Activated naive CD4-positive, alpha-beta T cell (primary cell): ENCODE measurements at places on chromosomes 3 and 15.

DNA sequence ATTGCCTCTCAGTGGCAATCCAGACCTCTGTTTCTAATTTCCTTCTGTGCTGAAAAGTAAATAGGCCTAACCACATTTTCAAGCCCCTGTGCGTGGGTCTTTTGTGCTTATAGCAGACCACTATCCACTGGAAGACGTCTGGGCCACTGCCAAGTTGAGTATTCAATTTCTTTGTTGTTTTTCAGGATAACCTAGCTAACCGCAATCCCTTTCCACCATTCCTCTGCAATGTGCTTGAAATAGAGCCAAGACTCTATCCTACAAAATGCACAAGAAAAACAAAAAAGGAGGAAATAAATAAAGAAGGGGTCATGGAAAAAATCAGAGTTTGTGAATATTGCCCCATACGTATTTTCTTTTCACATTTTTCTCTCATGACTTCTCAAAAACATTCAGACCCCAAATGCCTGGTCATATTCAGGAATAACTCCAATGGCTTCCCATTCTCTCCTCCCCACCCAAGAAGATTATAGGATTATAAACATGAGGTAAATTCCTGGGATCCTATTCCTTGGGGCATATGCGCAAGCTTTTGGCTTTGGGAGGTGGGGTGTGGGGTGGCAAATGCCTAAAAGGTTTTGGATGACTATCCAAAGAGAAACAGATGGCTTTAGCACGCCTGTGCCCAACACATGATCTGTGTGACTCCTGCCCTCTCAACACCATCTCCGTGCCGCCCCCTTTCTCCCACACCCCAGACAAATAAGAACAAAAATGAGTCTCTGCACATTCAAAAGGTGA, 217.9 kb upstream of the THBS1 start:
- DNase-seq = no peak

GRCh38 chr3:102025606-102026270, 176.4 kb downstream of the NFKBIZ start:
- no peak for DNase-seq

- DNase-seq = no peak
Observed at GRCh38 chr3:116966649-116967048, 257.1 kb downstream of the TUSC7 start.

DNA sequence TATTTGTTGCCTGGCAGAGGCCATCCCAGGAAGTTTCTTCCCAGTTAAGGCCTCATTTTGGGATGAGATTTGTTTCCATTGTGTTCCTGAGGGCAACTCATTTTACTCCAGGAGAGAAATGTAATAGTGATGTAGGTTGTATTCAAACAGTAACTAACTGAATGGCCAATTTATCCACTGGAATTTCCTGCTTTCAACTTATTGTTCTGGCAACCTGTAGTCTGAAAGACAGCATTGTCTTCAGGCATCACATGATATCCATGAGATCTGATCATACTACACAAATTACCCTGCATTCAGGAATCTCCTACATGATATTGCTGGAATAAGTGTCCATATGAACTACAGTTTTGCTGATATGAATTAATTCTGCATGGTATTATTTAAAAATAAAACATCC, 79.5 kb upstream of the FGF7 start:
- no peak for DNase-seq

GRCh38 chr3:195035345-195036202, 235.4 kb downstream of the XXYLT1 start:
- DNase-seq = no peak

DNA sequence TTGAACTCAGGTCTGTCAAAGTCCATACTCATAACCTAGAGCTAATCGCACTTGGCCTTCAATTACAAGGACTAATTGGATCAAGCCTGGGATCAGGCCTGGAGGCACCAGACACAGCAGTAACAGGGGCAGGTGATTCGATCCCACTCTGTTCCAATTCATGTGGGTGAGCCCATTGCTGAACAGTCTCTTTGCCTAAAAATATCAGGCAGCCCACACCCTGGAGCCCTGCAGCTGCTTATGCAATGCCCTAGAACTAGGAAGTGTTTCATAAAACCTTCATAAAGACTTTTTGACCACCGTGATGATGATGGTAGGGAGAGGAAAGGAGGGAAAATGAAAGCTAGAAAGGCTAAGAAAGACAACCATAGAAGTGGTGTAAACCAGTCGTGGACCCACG, 47.8 kb upstream of the NEO1 start:
- no peak for DNase-seq

- DNase-seq = no peak
Observed at GRCh38 chr15:65146438-65146837, 12.8 kb upstream of the PDCD7 start.

- no peak for DNase-seq
Observed at GRCh38 chr3:196274585-196274984, 12.9 kb downstream of the PCYT1A start.

GRCh38 chr15:60379525-60380274, 18.1 kb downstream of the ANXA2 start:
- DNase-seq = no peak

- no peak for DNase-seq
Observed at GRCh38 chr3:104885214-104885814, 481.4 kb upstream of the ALCAM start.

GRCh38 chr15:66715181-66715624, 13.2 kb downstream of the SMAD6 start:
- no peak for DNase-seq

DNA sequence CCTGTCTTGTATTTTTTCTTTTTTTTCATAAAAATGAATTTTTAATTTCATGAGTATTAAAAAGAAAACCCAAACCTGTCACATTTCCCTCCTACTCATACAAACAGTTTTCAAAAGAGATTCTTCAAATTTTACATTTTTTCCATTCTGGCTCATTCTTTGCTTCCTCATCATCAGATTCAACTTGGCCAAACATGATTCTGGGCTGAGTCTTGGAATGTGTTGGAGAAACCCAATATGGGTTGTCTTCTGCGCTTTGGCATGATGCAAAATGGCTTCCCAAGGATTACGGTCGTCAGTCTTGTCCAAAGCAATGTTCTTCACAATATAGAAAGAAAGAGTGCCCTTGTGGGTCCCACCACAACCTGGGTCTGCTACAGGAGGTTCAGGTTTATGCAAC, 12.4 kb upstream of the TM4SF4 start:
- DNase-seq = no peak

DNA sequence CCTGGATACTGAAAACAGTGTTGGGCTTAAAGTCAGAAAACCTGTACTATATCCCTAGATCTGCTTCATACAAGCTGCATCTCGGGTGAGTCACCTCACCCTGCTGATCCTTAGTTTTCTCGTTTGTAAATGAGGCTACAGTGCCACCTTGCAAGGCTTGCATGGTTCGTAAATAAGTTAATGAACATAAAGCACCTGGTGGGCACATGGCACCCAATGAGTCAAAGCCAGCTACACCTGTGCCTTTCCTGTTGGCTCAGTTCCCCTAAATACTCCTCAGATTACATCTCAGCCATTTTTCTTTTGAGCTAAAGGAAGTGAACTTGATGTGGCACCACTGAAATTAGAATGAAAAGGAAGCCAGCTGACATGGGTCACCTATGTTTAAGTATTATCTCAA, 26.5 kb downstream of the RTP1 start:
- no peak for DNase-seq

GRCh38 chr3:158532099-158532734, 38.8 kb upstream of the MLF1 start:
- no peak for DNase-seq

- DNase-seq = no peak
Observed at GRCh38 chr3:44918087-44918486, 43.7 kb downstream of the TGM4 start.

- DNase-seq = no peak
Observed at GRCh38 chr3:71294919-71295318, 288.6 kb downstream of the FOXP1 start.

DNA sequence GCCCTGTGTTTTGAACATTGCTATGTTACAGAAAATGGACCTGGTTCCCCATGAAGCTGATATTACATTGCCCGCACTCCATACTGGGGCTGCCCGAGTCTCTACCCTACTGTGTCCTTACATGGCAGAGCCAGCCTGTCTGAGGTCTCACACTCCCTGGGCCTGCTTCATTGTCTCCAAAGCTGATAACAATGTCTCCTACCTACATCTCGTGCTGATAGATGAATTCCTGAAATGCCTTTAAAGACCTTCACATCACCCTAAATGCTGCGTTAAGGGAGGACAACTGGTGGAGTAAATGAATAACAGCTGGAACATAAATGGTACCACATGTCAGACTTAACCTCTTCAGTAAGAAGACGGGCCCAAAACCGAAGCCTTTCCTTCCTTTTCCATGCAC, 62.9 kb upstream of the PTX3 start:
- DNase-seq = no peak

DNA sequence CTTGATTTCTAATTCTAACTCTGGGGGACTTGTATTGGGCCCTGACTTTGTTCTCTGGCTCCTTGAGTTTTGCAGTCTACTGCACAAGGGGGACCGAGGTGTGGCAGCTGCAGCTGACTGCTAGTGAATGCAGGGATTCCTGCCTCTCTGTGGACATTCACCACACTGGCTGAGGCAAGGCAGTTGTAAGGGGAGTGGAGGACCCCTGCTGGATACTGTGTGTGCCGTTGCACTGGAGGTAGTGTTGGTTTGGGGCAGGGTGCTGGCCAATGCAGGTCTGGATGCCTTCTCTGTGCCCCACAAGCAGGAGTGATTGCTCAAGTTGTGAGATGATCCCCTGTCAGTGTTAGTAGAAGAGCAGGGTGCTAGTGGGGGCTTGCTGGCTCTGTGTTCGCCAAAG, 626.1 kb downstream of the SQOR start:
- no peak for DNase-seq

DNA sequence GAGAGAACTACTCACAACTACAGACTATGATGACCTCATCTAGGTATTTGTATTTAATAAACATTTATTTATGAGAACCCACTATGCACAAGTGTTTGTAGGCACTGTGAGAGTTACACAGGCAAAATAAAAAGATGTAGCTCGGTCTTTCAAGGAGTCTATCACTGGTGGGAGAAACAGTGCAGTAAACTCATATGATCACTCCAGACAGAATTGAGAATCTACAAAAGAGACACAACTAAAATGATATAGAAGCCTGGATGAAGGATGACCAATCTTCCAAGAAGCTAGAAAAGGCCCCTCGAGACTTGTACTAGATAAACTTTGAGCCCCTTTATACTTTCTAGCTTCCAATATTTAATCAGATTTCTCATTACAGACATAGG, 70.2 kb upstream of the ZBTB20 start:
- no peak for DNase-seq

- DNase-seq = no peak
Observed at GRCh38 chr3:55698831-55699230, 211.7 kb upstream of the WNT5A start.

DNA sequence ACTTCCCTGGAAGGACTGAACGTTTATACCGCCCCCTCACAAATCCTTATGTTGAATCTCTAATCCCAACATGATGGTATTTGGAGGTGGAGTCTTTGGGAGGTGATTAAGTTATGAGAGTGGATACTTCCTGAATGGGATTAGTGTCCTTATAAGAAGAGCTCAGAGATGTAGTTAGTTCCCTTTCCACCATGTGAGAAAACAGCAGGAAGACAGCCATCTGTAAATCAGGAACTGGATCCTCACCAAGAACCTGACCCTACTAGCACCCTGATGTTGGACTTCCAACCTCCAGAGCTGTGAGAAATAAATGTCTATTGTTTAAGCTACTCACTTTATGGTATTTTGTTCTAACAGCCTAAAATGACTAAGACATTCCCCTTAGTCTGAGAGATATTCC, 33.3 kb upstream of the SACM1L start:
- DNase-seq = no peak

- DNase-seq = no peak
Observed at GRCh38 chr3:32681811-32682210, 3.2 kb upstream of the CNOT10 start.

DNA sequence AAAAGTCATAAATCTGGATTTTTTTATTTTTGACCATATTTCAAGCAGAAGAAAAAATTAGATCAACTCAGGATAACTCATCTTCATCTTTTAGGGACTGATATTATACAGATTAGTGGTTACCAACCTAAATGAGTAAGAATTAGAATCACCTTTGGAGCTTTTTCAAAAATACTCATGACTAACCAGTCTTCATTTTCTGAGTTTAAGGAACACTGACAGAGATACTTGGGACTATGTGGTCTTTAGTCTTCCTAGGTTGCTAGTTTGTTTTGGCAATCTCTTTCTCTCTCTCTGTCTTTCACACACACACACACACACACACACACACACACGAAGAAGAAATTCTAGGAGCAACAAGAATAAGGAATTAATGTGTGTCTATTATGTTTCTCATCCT, 50.1 kb downstream of the TMOD3 start:
- no peak for DNase-seq

- no peak for DNase-seq
Observed at GRCh38 chr3:113285226-113285625, 73.9 kb downstream of the BOC start.

DNA sequence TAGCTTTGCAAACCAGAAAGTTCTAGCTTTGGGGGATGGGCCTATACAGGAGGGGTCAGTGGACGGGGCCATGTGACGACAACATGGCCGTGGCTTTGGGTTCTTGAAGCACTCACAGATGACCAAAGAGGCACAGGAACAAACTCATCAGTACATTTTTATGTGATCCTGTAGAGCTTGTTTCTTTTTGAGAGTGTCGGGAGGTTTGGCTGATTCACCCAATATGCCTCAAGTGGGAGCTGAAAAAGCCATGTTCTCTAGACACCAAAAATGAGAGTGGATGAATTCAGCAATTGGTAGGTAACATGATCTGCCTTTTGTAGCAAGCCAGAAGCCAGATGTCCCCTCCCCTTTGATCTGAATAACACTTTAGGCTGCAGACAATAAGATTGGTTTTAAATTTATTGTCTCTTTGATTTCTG, 30.1 kb downstream of the GREM1 start:
- no peak for DNase-seq

GRCh38 chr3:195770081-195770840, 41.5 kb downstream of the MUC4 start:
- DNase-seq = no peak
